Suppressor macrophage treated with lipopolysaccharide for 4 hours (primary cell): ENCODE measurements at places on chromosomes 12 and 14.

DNA sequence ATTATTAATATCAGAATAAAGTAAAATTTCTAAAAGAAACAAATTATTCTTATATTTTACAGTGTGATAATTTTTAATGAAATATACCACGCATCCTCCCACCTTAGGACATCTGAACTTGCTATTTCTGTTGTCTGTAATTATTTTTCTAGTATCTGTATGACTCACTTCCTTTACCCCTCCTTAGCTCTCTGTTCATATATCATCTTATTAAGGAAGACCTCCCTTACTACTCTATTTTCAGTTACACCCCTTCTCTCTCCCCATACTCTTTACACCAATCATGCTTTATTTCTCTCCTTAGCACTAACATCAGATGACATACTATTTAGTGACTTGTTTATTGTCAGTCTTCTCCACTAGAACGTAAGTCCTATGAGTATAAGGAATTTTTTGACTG lies 34.2 kb upstream of the C12orf50 start:
- no peak for DNase-seq

- no peak for DNase-seq
Measured at GRCh38 chr12:92446083-92446460, 256.7 kb upstream of the PLEKHG7 start.

GRCh38 chr12:38350342-38351174 lies 34.0 kb downstream of the ALG10B start:
- DNase-seq = peak; percentile 83

GRCh38 chr14:61547186-61548069 lies 147.9 kb upstream of the HIF1A start:
- DNase-seq = peak; percentile 95

GRCh38 chr12:76256904-76257303 lies 91.3 kb downstream of the BBS10 start:
- DNase-seq = no peak

GRCh38 chr14:34539407-34540180 lies at the start of gene EAPP:
Gene EAPP (minus strand): TSS chr14:34539701. CDS start chr14:34539628, 73 bp downstream.
- peak; percentile 99 for DNase-seq

- no peak for DNase-seq
Measured at GRCh38 chr14:94290197-94290596, 2.9 kb downstream of the SERPINA10 start.

DNA sequence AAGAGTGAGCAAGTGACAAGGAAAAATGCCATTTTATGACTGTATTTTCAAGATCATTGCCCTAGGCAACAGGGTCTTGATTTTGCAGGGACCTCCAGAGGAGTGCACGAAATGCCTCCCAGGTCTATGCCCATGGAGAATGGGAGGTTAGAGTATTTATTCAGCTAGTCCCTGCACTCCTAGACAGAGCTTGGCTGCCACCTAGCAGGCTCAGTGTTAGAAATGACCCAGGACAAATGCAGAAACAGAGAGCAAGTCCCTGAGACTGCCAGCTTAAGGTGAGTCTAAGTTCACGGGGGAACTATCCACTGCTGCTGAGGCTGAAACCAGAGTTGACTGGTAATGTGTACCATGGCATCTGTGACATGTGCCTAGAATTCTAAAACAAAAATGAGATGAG lies 506.4 kb downstream of the MED13L start:
- no peak for DNase-seq

DNA sequence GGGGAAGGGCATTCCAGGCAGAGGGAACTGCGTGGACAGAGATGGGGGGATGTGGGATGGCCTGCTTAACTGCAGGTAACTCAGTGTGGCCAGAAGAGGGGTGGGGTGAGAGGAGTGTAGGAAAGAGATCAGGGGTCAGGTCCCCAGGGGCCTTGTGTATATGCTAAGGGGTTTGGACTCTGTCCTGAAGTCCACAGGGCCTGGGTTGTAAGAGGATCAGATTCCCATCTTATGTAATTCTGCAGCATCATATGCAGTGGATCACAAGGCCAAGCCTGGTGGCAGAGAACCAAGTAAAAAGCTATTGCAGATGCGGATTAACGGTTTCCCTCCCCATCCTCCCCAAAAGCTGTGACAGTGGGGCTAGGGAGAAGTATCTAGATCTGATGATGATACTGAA lies 8.7 kb downstream of the TCTN1 start:
- no peak for DNase-seq

DNA sequence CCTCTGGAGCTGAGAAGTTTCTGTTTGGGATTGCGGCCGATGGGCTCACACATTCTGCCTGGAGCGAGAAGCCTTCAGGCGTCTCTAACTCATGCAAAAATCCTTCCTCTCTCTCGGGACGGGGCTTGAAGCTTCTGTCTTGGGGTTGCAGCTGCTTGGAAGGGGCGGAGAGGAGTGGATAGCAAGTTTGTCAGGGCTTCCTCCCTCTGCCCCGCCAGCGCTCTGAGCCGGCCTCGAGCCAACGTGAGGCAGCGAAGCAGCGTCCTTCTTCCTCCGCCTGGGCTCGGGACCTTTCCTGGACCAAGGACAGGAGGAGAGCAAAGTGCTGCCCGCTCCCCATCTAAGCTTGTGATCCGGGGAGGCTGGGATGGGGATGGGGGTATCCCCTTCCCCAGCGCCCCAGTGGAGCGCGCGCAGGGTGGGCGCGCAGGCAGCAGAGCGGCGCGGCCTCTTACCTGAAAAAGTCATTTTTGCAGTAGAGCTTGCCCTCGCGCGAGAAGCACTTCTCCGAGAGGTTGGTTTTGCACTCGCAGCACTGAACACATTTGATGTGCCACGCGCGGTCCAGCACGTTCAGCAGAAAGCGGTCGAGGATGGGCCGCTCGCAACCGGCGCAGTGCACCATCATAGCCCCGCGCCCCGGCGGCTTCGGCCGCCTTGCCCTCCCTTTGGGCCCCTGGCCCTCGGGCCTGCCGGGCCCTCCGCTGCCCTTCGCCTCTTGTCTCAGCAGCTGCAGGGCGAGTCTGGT lies 626 bp downstream of the LHX5 start:
- DNase-seq = no peak

- no peak for DNase-seq
Measured at GRCh38 chr14:89833661-89834060, 120.9 kb downstream of the EFCAB11 start.

GRCh38 chr14:104335611-104336010 lies 197.2 kb downstream of the KIF26A start:
- DNase-seq = no peak

DNA sequence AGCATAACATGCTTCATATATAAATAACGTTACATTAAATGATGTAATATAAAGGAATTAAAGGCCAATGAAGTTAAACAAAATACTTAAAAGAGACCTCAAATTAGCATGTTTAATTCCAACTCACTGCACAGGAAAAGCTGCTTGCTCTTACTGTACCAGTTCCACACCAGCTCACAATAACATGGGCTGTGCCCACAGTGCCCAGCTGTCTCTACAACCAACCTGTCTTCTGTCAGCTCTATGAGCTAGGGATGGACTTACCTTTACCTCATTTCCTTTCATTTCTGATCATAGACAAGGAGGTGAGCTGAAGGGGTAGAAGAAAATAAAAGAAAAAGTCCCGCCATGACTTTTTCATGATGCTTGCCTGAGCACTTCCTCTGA lies 64.8 kb downstream of the NKX2-1 start:
- no peak for DNase-seq
